ENCODE measurements at places on chromosomes 7 and 10.

DNA sequence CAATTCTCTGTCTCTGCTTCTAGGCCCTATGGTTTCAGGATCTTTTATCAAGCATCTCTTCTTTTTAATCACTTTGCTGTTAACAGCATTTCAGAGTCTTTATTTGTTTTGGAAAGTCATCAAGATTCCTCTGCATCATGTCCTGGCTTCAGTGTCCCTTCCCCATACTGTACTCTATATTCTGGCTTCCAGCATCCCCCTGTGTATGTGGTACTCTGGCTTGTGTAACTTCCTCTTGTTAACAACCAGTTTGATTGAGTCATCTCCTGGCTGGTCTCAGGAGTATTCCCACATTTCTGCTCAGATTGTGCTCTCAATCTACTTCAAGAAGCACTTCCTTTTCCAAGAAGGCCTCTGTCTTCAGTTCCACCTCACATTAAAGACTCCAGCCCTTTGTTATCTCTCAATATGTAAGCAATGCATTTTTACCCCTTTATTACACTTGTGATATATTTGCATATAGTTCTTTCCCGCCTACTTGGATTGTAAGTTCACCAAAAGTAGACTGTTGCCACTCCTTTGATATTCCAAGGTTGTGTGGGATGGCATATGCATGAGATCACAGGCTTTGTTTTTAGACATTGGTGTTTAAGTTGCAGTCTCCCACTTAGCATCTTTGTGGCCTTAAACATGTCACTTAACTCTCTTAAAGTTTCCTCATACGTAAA lies 15.1 kb upstream of the ATE1 start:
- no peak for DNase-seq

DNA sequence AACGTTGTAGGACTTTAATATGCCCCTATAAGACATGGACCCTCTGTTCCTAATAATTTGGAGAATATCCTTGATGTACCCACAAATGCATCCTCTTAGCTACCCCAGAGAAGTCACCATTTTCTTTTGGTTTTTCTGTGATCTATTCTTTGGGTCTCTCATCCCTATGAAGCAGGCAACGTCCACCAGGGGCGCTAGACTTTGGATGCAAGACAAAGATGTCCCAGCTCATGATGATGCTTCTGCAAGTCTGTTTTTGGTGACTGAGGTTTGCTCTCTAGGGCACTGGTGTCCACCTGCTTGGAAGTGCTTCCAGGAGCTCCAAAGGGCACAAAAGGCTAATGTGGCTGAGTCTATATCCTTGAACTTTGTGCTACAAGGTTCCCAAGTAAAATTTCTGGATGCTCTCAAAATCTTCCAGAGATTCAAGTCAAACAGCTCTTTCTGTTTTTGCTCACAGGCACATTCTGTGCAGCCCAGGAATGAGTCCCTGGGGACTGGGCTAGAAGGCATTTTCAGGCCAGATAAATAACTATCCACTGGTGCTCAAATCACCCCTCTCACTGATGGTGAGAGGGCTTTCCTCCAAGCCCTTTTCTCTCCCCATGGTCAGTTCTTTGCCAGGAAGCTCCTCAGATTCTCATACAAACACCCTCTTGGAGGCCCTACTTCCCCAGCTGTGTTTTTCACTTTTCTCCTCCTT lies 166.4 kb downstream of the C7orf25 start:
- DNase-seq = no peak

DNA sequence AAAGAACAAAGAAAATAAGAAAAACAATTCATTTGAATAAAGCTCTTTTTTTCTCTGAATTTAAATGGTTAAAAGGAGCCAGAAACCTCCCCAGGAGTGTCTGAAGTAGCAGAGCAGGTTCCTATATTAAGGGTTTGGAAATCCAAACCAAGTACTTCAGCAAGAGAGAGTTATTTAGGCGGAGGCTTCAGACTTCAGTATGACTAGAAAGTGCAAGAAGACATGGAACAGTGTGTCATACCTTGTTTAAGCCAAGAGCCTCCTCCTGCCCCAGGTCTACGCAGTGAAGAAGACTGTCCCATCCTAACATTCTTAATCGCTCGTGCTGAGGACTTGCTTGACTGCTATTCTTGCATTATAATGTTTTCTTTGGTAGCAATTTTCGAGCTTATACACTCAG lies 51.3 kb downstream of the ODAD2 start:
- no peak for DNase-seq

GRCh38 chr10:3482200-3482993 lies 302.6 kb downstream of the KLF6 start:
- DNase-seq = no peak

- DNase-seq = no peak
These were observed 61.3 kb downstream of the RAPGEF5 start for GRCh38 chr7:22295402-22296264.

DNA sequence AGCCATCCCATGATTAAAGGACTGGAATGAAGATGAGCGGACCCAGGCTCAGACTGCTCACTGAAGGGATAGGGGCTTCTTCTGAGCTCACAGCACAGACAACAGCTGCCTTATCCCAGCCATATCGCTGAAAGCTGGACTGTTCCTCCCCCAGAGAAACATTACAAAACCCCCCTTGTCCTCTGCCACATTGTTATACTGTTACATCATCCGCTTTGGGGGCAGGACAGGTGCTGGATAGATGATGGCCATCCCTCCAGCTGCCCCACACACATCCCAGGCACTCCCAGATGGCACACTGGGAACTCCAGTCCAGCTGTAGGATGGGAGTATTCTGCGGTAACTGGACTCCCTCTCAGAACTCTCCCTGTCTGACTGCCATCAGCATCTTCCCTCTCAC lies 58.7 kb upstream of the BTRC start:
- DNase-seq = no peak

DNA sequence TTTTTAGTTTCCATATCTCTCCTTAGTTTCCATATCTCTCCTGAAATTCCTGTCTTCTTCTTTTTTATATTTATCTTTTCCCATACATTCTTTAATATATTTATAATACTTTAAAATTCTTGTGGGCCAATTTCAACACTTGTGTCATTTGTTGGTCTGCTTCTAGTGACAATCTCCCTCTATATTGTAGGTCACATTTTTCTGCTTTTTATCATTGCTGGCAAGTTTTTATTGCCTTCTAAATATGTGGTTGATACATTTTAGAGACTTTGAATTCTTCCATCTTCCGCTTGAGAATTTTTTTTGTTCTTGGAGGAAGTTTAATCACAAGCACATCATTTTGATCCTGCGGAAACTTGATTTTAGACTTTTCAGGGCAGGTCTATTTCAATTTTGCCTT lies 26.0 kb upstream of the OPN4 start:
- no peak for DNase-seq

- no peak for DNase-seq
These were observed 104.8 kb downstream of the PPP1R3C start for GRCh38 chr10:91528080-91528479.

DNA sequence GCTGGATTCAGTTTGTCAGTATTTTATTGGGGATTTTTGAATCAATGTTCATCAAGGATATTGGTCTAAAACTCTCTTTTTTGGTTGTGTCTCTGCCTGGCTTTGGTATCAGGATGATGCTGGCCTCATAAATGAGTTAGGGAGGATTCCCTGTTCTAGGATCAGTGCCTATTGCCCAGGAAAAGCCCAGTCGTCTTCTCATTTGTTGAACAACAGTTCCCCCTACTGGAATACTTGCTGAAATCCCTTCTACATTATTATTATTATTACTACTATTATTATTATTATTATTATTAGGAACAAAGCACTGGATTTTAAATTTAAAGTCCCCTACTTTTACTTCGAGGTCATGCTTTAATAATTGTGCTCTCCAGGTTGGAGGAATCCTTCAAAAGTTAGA lies 528.9 kb downstream of the MAGI2 start:
- peak; percentile 28 for DNase-seq

DNA sequence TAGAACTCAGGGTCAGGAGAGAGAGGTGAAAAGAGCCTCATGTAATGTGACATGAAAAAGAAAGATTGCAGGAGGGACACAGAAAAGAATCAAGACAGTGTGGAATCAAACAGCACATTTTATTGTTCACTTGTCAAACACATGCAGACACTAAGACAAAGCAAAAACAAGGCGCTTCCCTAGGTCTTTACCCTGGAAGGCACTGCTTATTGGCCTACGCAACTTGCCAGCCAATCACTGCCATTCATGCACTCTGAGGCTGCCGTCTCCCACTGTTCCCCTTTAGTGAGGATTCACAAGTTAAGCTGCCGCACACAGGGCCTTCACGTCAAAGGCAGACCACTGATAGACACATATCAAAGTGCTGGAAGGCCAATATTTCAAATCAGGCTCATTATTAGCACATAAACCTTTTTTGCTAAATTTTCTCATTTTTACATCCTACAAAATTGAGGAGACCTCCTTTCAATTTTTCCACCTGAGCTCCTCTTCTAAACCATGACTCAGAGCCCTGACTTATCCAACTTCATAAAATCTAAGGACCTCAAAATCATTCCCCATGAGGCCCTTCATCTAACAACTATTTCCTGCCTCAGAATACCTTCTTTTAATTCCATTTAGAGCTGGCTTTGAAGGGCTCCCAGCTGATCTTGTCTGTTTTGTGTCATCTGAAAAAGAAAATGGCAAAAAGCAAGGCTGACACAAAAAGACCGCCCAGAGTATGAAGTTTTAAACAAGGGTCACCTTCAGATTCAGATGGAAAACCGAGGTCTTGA lies 149.4 kb downstream of the CHCHD3 start:
- DNase-seq = no peak

DNA sequence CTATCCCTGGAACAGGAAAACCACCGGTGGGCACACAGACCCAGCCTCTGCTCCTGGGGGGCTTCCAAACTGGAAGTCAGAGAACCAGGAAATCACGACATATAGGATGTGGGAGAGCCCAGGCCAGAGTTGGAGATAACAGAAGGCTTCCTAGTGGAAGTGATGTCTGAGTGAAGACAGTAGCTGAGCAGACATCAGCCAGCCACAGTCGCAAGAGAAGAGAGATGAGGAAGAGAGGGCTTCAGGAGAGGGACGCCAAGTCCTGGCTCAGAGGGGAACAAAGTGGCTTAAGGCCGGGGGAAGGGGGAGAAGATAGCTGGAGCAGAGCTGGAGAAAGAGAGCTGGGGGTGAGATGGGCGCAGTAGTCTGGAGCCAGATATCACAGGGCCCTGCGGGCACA lies 30.9 kb upstream of the ELN start:
- DNase-seq = no peak

GRCh38 chr10:3477683-3478082 lies 305.1 kb upstream of the PITRM1 start:
- DNase-seq = no peak

DNA sequence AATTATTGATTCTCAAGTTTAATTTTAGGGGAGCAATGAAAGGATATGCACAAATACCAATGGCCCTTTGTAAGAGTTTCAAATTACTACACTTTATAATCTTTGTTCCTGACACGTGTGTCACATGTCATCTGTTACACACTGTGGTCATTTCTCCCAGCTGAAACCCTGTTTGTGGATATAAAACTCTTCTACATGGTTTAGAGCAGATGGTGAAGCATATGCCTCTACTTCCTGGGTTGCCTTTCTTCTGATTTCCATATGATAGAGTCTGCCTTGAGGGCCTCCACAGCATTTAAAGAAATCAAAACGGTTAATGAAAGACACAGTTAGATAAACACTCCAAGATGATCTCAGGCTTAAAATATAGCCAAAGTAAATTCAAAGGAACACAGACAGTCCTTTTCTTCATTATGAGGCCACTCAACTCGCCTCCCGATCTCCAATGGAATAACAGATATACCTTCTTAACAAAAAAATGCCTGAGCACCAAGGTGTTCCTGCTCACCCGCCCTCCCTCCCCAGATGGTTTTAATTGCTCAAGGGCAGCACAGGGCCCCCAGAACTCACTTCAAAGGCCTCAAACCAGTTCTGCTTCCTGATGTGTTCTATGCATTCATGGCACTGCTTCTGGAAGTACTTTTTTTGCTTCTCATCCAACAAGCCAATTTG lies 75.0 kb downstream of the CPVL start:
- no peak for DNase-seq

GRCh38 chr10:98246911-98247805 lies 20.8 kb downstream of the LOXL4 start:
- DNase-seq = no peak

DNA sequence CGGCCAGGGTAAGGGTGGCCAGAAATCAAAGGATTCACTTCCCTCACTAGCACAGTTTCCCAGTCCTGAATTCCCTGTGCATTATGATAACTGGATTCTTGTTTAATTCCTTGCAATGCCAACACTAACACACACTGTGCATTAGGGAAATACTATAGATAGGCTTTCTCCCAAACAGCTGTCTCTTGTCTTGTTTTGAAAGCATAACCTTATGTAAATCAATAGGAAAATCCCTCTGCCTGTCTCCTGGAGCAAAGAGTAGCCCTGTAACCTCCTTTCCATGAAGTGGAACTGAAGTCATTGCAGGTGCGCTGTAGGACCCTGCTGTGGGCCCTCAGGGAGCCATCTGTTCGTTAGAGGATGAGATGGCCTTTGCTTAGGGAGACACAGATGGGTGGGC lies 82.8 kb upstream of the FAM171A1 start:
- no peak for DNase-seq

DNA sequence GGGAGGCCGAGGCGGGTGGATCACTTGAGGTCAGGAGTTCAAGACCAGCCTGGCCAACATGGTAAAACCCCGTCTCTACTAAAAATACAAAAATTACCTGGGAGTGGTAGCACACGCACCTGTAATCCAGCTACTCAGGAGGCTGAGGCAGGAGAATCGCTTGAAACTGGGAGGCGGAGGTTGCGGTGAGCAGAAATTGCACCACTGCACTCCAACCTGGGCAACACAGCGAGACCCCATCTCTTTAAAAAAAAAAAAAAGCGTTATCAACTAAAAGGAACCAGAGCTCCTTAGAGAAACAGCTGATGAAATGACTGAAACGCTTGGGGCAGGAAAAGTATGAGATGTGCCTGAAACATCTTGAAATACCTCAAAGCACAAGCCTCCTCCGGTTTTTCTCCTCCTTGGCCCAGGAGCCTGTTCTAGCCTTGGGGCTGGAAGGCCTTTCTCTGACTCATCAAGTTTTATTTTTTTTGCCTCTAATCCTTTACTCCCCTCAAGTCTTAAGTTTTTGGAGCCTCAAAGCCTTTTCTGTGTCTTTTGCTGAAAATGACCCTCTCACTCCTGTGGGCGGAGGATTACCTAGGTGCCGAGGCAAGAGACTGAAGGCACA lies 2.6 kb upstream of the METTL27 start:
- no peak for DNase-seq

- no peak for DNase-seq
These were observed 1.1 kb downstream of the SNX13 start for GRCh38 chr7:17939211-17939605.

DNA sequence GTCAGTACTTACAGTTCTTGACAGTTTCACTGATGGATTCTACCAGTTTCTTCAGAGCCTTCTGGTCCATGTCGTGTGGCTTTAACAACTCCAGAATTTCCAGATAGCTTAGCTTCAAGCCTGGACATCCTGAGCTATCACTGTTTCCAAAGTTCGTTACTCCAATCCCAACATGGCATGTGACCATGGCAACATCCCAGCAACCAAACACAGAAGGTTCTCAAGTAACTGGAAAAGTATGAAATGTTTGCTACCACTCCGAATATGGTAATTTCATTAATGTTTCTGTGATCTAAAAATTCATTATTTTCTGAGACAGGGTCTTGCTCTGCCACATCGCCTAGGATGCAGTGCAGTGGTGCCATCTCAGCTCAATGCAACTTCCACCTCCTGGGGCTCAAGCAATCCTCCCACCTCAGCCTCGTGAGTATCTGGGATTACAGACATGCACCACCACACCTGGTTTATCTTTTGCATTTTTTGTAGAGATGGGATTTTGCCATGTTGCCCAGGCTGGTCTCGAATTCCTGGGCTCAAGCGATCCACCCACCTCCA lies 29.3 kb downstream of the RBM48 start:
- DNase-seq = no peak

GRCh38 chr10:125048094-125048864 lies 106.4 kb downstream of the ZRANB1 start:
- DNase-seq = no peak
